ENCODE measurements at places on chromosomes 1 and 21. TPM values are rescaled to one million over a fixed set of nuclear protein-coding genes. Genes with fewer than 3 reads are reported as not detected.

- DNase-seq, result no peak
These were observed 142.7 kb downstream of the TSEN15 start for GRCh38 chr1:184194236-184194635.

GRCh38 chr1:161790587-161791317, 24.6 kb downstream of the ATF6 start:
- no peak for DNase-seq

GRCh38 chr1:240280560-240281322, 189.1 kb downstream of the FMN2 start:
- no peak for DNase-seq

- no peak for DNase-seq
These were observed 2.9 kb downstream of the C1orf210 start for GRCh38 chr1:43282220-43283195.

DNA sequence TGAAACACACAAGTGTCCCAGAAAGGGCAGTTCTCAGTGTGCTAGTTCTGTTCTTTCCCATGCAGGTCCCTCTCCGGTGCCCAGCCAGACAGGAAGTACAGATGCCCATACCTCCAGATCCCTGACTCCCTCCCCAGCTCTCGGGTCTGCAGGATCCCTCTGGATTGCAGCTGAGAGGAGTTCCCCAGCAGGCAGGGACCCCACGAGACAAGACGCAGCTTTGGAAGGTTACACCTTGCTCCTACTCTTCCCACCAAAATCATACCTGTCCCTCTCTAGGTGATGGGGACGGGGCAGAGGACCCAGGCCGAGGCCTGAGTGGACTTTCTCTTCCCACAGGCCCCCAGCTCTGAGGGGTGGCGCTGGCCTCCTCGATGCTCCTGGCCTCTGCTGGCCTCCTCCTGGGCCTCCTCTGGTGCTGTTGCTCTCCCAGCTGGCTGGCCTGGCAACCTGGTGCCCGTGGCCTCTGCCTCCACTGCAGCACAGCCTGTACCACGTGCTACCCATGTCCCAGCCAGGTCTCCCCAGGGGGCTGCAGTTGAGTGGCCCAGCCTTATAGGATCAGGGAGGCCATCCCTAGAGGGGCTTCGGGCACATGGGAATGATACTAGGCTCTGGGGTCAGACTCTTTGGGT, 9.4 kb downstream of the LDLRAD2 start:
- no peak for DNase-seq

DNA sequence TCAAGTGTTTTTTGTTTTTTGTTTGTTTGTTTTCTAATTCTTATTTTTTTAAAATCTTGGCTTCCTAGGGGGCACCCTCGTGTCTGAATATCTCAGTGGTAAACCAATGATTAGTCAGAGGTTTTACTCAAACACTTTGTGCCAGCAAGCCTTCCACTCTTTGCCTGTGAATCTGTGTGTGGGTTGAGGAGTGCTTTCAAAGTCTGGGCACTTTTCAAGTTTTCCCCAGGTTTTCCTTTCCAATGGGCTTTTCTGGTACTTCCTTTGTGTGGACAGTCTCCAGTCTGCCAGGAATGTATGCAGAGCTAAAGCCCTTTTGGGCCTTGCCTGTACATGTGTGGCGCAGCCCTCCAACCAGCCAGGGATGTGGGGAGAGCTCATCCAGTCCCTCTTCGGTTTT, 9.7 kb upstream of the PPIE start:
- no peak for DNase-seq

GRCh38 chr1:61132645-61133334, 50.4 kb downstream of the NFIA start:
- no peak for DNase-seq

- no peak for DNase-seq
These were observed 92.6 kb upstream of the TMPRSS2 start for GRCh38 chr21:41600556-41600955.

GRCh38 chr1:70807088-70807664, 240.4 kb downstream of the PTGER3 start:
- no peak for DNase-seq

DNA sequence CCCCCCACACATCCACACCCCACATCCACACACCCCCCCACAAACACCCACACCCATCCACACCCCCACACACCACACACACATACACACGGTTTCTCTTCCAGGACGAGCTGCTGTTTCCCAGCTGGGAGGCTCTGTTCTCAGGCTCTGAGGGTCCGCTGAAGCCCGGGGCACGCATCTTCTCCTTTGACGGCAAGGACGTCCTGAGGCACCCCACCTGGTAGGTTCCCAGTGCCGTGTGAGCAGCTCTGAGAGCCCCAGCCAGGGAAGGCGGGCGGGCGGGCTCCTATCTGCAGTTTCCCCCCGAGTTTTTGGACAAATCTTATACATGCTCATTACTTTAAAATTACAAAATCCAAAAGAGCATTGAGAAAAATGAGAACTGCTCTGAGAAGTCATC, 31.2 kb downstream of the SLC19A1 start:
- peak; percentile 19 for DNase-seq

- DNase-seq, result no peak
These were observed 7.0 kb downstream of the CSDE1 start for GRCh38 chr1:114750780-114751179.

DNA sequence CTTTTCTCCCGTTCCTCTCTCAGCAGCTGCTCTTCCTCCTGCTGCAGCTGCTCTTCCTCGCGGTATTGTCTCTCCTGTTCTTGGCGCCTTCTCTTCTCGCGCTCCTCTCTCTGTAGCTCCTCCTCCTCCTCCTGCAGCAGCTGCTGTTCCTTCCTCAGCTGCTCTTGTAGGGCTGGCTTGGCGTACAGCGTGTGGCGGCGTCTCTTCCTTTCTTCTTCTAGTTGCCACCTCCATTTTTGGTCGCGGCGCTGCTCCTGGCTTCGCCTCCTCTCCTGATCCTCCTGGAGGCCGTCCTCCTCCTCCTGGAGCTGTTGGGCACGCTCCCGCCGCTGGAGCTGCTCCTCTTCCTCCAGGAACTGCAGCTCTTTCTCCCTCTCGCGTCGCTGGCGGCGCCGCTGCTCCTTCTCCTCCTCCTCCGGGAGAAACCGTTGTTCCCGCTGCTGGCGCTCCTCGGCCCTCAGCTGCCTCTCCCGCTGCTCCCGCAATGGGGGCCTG, 4.8 kb downstream of the TCHH start:
- DNase-seq, result peak; percentile 57

DNA sequence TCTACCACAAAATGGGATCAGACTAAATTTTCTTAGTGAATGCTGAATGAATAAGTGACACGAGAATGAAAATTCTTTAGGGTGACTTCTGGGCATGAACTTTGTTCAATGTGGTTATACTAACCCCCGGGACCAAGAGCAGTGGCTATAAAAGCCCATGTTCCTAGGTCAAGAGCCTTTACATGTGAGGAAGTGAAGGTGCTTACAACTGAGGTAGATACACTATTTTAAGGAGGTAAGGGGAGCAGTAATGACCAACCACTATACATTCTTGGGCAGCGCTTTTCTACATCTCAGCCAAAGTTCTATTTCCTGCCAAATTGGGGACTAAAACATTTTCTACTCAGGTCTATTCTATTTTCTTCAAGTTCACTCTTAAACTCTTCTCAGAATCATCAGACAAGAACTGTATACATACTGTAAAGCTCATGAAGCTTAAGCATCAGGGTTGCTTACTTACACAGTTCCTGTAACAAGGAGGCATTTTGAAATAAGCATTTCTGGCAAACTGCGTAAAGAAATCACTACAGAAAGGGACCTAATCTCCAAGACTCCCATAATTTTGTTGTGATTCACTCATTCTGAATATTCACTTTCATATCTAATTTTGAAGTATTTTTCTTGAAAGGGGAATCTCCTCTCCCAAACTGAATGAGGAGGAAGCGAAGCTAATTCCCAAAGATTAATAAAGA, 8.5 kb upstream of the ARHGAP29 start:
- DNase-seq, result no peak

DNA sequence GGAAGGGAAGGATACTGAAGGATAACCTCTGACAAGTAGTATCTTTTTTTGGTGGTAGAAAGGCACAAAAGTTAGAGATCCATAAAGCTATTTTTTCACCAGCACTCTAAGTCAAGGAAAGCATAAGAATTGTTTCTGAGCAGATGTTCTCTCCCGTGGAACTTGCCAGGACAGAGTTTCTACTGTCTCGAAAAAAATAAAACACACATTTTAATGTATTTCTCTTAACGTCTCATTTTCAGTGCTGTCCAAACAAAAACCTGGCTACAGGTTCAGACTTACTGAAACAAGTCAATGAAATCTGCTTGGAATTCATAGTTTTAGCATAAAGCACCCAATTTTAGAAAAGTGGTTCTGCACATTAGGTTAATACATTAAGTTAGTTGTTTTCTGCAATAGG, 338.3 kb downstream of the LTN1 start:
- no peak for DNase-seq

- no peak for DNase-seq
These were observed 2.1 kb downstream of the FHAD1 start for GRCh38 chr1:15249081-15249480.

- DNase-seq, result peak; percentile 48
These were observed at the start of gene NPR1 for GRCh38 chr1:153678519-153679336. NPR1 (plus strand) TSS chr1:153678688; CDS start chr1:153679109, 421 bp downstream.

DNA sequence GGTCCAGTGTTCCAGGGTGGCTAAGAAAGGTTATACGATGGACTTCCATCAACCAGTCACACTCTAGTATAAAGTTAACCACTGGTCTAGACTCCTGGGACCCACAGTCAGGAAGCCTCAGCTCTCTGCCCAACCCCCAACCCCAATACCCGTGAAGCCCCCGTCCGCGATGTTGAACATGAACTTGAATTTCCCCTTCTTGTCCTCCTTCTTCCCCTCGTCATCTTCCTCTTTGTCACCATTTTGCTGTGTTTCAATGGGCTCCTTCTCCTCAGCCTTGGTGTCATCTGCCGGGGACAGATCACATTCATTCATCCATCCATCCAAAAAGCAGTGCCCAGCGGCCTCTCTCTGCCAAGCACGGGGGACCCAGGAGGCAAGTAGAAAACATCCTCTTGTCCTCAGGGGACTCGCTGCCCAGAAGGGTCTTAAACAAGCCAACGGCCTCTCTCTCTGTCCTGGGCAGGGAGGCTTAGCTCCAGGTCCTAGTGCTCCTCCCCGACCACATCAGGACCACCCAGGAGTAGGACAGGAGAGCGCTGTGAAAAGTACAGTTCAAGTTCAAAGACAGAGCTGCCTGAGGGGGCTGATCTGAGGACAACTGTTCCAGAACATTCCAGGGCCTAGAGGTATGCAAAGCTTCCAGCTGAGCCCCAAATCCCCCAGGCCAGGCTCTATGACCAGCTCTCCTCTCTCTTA, 66.5 kb downstream of the KCNAB2 start:
- DNase-seq, result no peak

DNA sequence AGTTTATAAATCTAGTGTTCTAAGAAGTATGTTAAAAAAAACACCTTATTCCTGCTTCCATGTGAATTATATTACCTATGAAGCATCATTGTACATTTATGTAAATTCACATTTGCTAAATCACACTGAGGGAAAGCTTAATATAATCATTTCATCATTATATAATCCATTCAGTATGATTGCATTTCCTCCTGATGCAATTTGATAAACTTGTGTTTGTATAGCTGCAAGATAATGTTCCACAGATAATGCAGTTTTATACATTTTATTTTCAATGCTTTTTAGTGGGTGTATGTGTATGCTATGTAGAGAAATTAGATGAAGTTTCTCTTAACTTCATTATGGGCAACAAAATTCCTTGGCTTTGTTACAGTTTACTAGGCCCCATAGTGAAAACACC, 79.6 kb downstream of the HS2ST1 start:
- DNase-seq, result no peak

- peak; percentile 55 for DNase-seq
These were observed 99.2 kb upstream of the GRIK3 start for GRCh38 chr1:37133276-37134145.

DNA sequence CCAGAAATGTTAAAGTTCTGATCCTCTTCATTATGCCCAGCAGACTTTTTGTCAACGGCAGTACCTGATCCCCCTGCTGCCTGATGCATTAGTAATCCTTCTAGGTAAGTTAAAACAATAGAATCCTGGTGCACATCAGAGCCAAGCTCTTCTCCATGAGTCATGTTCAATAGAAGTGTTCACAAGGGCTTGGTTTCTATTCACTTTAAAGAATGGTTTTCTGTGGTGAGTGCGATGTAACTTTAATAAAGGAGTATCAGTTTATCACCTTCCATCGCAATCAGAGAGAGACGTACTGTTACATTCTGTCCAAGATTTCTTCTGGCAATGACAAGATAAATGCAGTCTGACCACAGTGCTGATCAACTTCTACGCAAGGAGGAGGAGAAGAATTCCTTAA, 96.8 kb downstream of the NRIP1 start:
- DNase-seq, result no peak

DNA sequence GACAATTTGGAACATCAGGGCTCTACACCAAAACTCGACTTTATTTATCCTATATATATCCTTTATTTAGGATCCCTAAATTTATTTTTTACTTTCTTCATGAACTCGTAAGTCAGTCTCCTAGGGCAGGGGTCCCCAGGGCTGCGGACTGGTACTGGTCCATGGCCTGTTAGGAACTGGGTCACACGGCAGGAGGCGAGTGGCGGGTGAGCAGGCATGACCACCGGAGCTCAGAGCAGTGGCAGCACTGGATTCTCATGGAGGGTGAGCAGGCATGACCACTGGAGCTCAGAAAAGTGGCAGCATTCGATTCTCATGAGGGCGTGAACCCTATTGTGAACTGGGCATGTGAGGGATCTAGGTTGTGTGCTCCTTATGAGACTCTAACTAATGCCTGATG, 427.0 kb downstream of the SMYD3 start:
- DNase-seq, result no peak

GRCh38 chr1:5660141-5660935, 331.9 kb downstream of the NPHP4 start:
- DNase-seq, result no peak

GRCh38 chr1:109799445-109799844, 35.7 kb upstream of the EPS8L3 start:
- DNase-seq, result no peak

- no peak for DNase-seq
These were observed 1.2 kb upstream of the KCNE1 start for GRCh38 chr21:34513129-34513675.

GRCh38 chr1:226496453-226497015, 52.0 kb upstream of the STUM start:
- no peak for DNase-seq

- DNase-seq, result no peak
These were observed 8.4 kb downstream of the PRRX1 start for GRCh38 chr1:170672316-170672715.

GRCh38 chr1:113211467-113211866, 138.5 kb downstream of the LRIG2 start:
- DNase-seq, result no peak

Gene TAL1
- total RNA-seq, result 2.1 TPM

Gene GRHL3
- 0.37 TPM for total RNA-seq

Gene CLIC6
- 0.17 TPM for total RNA-seq

Gene NEGR1
- total RNA-seq, result 0.51 TPM

Gene C1orf141
- not detected for total RNA-seq

Gene CCDC24
- 6.3 TPM for total RNA-seq

Gene PTBP2
- total RNA-seq, result 112 TPM

Gene TUT4
- total RNA-seq, result 70.8 TPM

Gene TIAM1
- total RNA-seq, result 23.3 TPM

Gene C1orf226
- total RNA-seq, result 12.3 TPM

Gene SH2D5
- 1.2 TPM for total RNA-seq

Gene PDZK1
- 1.7 TPM for total RNA-seq

Gene FAM72A
- total RNA-seq, result 1.5 TPM

All from glutamatergic neuron (in vitro differentiated cells).